ENCODE measurements at places on chromosomes 5 and 9. TPM values are rescaled to one million over a fixed set of nuclear protein-coding genes. Genes with fewer than 3 reads are reported as not detected.

TMEM215 gene
- total RNA-seq, result 1.1 TPM

LRRC26 gene
- total RNA-seq, result 0.62 TPM

GABBR2 gene
- total RNA-seq, result 42.7 TPM

PRSS3 gene
- total RNA-seq, result not detected

STOML2 gene
- total RNA-seq, result 48.7 TPM

SLC34A3 gene
- total RNA-seq, result 0.16 TPM

Data from occipital lobe (tissue), 3 donors.